T-helper 9 cell (primary cell): ENCODE measurements at places on chromosomes 3 and 15.

DNA sequence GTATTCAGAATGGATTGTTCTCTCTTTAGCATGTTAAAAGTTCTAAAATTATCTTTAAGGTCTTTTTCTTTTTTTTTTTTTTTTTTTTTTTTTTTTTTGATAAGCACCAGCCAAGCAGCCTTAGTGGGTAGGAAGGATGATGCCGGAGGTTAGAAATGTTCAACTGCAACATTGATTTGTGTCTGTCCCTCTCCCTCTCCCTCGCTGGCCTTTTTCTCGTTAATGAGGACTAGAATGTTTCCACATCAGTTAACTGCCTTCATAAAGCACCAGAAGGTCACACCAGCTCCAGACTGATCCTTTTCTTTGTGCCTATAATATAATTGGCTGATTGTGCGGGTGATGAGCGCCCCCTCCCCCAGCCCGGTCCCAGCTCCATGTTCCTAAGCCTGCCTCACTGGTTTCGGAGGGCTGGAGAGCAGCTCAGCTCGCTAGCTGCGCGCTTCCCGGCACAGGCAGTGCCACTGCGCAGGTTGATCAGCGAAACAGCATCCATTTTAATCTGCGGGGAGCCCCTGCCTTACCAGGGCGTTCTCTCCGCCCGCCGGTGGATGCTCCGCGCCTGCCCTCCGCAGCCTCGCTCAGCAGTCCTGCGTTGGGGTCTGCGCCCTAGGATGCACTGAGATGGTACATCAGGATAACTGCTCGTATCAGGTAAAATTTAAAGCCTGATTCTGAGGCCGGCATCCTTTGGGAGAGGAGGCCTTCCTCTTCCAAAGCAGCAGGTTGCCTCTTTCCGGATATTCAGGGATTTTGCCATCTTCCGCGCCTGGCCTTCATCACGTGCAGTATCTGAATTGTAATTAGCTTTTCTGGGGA, 148.9 kb upstream of the IL12A start:
- no peak for DNase-seq

- DNase-seq: no peak
Measured at GRCh38 chr3:14352002-14352627, 50.3 kb upstream of the SLC6A6 start.

GRCh38 chr3:58776231-58776630, 109.7 kb upstream of the FAM3D start:
- DNase-seq: no peak

GRCh38 chr3:177633671-177634207, 436.5 kb upstream of the TBL1XR1 start:
- DNase-seq: no peak

DNA sequence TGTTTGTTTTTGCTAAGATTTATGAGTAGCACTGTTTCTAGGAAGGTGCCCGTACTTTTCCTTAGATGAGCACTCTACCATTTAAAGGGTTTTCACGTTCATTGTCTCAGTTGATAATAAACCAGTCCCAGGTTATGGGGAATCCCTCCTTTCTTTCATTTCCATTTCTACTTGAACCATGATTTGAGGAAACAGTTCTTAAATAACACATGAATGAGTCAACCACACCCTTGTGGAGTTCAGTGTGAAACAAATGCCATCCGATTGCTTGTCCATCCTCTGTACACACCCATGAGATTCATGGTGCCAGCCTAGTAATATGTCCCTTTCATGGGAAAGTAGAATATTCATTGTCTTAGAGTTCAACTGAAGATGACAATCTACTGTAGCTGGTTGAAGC, 23.1 kb downstream of the CMTM8 start:
- no peak for DNase-seq

DNA sequence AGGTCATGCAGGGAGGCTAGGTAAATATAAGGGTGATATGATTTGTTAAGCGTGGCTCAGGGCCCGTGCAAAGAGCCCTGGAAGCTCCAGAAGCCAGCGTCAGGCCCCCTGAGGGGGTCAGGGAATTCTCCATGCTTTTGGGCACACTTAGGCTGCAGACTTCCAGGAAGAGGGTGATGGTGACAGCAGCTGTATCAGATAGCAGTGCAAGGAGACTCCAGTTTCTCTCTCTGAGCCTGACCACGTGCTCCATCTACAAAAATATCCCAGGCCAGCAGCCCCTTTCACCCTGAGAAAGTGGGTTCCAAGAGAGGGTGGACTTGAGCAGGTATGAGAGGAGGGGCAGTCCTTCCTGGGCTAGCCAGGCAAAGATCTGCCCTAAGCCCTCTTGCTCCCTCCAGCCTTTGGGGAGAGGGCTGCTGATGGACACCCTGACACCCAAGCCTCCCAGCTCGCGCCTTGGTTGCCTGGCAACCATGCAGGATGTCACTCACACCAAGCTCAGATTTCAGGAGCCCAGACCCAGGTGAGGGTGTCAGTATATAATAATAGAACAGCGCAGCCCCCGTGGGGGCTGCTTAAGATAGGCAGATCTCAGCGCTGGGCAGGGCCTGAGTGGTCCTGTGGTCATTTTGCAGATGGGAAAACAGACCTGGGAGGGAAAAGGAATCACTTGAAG, 35.8 kb downstream of the ATP2B2 start:
- no peak for DNase-seq

GRCh38 chr3:63351159-63352007, 73.3 kb downstream of the SYNPR start:
- no peak for DNase-seq

GRCh38 chr15:42059661-42060476, 34.5 kb downstream of the PLA2G4D start:
- DNase-seq: peak; percentile 73

GRCh38 chr3:53223025-53223424, 32.8 kb downstream of the TKT start:
- no peak for DNase-seq

DNA sequence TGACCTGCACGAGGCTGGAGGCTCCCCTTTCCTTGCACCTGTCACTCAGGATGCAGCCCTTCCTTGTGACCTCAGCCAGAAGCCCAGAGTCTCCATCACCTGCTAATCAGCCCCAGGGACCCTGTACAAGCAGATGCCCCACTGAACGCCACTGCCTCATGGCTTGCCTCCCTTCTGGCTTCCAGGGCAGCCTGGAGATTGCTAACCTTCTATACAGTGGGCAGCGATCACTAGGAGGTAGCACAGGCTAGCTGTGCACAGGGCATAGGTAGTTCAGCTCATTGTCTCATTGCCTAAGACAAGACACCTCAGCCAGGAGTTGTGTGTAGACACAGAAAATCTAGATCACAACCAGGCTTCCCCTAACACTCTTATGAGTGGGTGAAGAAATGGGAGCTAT, 49.3 kb downstream of the SSUH2 start:
- no peak for DNase-seq

DNA sequence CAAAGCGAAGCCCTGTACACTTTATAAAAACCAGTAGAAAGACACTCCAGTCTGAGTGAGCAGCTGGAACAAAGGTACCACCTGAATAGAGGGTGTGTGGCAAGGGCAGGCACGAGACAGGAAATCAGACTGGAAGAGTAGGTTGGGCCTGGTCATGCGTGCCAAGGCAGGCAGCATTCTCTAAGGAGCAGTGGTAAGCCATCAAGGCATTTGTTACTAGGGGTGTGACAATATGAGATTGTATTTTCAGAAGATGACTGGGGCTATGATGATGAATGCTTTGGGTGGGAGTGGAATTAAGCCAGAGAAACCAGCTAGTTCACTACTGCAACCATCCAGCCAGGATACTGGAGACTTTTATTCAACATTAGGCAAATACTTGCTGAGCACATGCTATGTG, 5.0 kb downstream of the JMJD7 start:
- no peak for DNase-seq

GRCh38 chr15:96089405-96090058, 241.0 kb upstream of the NR2F2 start:
- no peak for DNase-seq

GRCh38 chr15:59438625-59439290, 772 bp downstream of the FAM81A start:
- DNase-seq: no peak

DNA sequence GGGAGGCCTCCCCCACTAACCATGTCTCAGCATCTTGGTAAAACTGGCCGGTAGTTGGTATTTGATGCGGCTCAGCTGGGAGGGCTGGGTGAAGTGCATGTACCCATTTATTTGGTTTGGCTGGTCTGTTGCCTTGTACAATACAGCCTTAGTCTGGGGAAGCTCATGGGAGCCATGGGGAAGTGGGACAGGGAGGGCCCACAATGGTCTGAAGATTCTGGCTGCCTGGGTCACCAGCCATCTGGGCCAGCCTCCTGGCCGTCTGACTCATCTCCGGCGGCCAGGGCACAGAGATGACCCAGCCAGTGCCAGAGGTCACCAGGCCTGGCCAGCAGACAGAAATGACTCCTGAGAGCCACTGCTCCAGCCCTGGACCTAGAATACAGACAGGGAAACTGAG, 51.6 kb upstream of the SMAD6 start:
- no peak for DNase-seq

DNA sequence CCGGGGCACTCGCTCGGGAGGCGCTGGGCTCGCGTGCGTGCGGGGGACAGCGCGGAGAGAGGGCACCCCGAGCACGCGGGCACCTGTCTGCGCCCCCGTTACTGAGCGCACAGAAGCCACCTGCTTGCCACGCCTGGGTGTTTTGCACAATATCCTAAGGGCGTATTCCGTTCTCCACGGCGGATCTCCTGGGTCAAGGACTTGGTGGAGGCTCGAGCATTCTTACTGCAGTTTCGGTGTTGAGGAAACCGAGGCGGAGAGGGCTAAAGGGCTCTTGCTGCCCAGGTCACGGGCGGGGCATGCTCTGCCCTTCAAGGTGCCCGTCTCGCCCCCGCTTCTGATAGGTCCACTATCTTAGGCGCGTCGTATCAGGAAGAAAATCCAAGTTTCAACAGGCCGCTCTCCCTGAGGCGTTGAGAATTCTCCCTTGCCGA, 526 bp downstream of the GPD1L start:
- no peak for DNase-seq

DNA sequence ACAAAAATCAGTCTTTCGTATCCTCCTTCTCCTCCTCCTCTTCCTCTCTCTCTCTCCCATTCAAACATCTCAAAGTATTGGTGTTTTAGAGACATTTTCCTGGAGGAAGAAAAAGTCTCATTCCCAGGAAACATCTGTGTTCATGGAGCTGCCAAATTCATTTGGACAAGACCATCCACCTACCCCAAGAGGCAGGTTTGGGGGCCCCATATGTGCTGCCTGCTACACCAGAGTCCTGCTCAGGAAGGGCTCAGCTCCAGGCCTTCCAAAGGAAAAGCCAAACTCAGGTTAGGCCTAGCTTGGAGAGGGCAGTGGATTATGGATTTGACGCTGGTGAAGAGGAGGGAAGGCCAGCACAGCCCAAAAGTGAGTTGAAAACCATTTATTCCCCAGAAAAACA, 131.2 kb downstream of the SRGAP3 start:
- no peak for DNase-seq

GRCh38 chr3:190375246-190375645, 12.7 kb upstream of the CLDN16 start:
- DNase-seq: no peak

GRCh38 chr3:189898559-189899153, 222.0 kb downstream of the P3H2 start:
- DNase-seq: no peak

DNA sequence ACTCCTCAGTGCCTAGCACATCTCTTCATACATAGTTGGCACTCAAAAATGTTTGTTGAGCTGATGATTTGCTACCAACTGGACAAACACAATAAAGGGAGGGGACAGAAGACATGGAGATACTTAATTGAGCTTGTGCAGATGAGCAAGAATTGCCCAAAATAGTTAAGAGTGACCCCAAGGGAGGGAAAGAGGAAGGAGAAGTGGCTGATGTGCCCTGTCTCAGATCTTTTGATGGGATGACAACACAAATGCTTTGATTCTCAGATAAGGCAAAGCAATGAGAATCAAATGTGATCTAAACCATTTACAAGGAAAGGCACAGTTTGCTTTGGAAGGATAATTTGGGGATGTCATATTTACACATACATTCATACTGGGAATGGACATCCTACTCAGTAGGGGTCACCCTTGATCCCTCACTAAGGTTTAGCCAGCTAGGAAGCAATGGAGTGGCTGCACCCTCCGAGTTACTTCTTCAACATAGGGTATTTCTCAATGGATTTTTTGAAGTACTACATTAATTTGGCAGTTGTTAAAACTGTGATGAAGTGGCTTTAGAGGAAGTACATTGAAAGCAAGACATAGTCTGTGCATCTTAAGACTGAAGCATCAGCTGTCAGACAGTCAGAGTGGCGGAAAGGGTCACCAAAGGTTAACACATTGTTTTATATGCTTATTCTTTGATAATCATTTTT, 21.9 kb upstream of the SSR3 start:
- no peak for DNase-seq

DNA sequence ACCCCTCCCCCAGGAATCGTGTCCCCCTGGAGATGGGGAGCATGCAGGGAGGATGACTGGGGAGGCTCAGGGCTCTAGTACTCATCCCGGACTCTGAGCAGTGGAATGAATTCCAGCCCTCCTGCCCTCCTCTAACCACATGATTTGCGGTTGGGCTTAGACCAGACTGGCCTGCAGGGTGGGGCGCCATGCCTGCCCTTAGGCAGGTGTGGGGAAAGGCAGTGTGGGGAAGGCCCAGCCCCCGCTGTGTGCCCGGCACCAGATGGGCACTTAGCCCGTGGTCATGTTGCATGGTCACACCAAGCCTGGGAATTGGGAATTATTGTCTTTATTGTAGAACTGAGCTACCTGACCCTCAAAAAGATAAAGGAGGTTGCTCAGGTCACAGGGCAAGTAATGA, 283.8 kb downstream of the TLE3 start:
- no peak for DNase-seq

DNA sequence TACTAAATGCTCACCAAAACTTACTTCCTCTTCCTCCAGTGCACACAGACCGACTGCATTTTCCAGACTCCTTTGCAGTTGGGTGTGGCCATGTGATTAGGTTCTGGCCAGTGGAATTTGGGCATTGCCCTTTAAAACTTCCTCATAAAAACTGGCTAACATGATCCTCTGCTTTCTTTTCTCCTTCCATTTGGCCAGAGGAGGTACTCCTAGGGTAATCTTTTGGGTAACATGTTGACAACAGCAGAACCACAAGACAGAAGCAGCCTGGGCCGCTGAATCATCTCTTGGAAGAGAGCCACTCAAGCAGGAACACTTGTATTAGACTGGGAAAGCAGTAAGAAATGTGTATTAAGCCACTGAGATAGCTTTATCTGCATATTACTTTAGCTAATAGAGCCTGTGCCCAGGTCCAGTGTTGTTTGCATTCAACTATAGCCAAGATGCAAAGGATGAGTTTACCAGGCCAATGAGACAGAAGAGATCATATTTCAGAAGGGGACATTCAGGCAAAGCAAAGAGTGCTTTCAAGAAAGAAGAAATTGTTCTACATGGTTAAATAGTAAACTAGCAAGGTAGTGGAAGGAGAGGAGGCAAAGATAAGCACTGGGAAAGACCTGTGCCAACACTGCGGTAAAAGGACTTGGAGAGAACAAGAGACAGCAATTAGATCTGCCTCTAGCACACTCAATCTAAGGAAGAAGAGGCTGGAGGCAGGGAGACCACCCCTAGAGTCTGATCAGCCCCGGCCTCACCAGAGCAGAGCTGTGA, 79.8 kb downstream of the PLCH1 start:
- DNase-seq: no peak
